EH (cell line): ENCODE measurements at places on chromosomes 6 and 20.

GRCh38 chr20:59242714-59243626 is 57.4 kb upstream of the EDN3 start:
- no peak for DNase-seq

GRCh38 chr6:155404937-155405336 is 50.7 kb downstream of the NOX3 start:
- no peak for DNase-seq

DNA sequence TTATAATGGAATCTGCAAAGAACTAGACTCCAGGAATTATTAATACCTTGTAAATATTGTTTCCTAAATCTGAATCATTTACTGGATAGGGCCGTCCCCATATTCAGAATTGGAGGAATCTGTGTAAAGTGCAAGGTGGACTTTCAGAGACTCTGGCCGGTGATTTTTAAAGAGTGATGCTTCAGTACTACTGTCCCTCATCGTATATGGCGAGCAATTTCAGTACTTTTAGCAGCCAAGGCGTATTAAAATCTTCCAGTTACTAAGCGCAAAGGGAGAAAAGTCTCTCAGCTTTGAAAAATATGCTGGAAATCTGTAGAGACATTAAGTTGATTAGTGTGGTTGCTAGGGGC is 483 bp downstream of the SMIM26 start:
- DNase-seq = no peak

DNA sequence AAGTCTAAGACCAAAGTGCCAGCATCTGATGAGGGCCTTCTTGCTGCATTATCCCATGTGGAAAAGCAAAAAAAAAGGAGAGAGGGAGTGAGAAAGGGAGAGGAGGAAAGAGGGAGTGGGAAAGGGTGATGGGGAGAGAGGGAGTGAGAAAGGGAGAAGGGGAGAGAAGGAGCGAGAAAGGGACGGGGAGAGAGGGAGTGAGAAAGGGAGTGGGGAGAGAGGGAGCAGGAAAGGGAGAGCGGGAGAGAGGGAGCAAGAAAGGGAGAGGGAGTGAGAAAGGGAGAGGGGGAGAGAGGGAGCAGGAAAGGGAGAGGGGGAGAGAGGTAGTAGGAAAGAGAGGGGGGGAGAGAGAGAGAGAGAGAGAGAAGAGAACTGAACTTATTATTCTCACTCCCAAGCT is 241.1 kb upstream of the RIMS1 start:
- DNase-seq = no peak

GRCh38 chr20:7866285-7866684 is 74.0 kb downstream of the HAO1 start:
- DNase-seq = no peak

GRCh38 chr6:16134430-16134829 is 5.5 kb downstream of the MYLIP start:
- no peak for DNase-seq

DNA sequence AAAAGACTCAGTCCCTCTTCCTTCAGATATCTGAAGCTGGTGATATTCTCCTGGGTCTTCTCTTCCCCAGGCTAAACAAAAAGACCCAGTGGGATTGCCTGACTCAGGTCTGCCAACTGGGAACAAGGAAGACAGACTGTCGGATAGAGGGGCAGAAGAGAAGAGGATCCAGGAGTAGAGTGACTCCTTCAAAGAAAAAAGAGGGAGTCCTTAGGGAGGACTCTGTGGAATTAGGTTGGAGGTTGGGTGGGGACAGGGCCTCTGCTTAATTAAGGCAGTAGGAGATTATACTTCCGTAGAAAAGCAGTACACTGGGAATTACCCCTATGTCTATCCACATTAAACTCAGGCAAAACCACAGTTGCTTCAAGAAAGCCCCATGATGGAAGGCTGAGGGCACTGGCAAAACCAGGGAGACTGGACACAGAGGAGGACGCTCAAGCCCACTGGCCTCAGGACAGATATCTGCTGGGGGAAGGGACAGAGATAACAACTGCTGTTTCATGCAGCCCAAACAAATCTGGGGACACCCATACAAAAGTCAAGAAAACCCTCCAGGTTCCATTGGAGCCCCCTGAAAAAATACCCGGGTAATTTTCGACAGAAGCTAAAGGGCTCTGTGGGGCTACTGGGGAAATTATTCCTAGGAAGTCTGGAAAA is 5.7 kb downstream of the BCL2L1 start:
- DNase-seq = no peak

GRCh38 chr6:35242906-35243305 is 16.6 kb upstream of the ZNF76 start:
- DNase-seq = no peak

GRCh38 chr6:89482126-89482525 is 49.2 kb downstream of the ANKRD6 start:
- peak; percentile 20 for DNase-seq

DNA sequence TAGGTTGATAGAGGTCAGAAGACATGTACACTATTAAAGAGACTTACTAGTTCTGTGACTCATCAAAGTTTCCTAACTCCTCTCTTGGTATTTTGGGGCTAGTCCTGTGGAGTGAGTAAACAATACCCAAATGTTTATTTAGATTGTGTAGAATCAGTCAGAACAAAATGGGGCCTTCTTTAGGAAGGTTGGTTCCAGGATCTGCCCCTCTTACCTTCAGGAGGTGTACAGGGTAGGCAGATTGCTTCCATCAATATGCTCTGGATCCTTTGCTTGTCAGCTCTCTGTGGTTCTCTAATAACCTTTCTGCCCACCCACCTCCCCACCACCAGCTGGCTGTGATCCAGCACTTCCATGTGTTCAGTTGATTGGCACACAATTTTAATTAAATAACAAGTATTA is 107.0 kb downstream of the POPDC3 start:
- DNase-seq = peak; percentile 34

DNA sequence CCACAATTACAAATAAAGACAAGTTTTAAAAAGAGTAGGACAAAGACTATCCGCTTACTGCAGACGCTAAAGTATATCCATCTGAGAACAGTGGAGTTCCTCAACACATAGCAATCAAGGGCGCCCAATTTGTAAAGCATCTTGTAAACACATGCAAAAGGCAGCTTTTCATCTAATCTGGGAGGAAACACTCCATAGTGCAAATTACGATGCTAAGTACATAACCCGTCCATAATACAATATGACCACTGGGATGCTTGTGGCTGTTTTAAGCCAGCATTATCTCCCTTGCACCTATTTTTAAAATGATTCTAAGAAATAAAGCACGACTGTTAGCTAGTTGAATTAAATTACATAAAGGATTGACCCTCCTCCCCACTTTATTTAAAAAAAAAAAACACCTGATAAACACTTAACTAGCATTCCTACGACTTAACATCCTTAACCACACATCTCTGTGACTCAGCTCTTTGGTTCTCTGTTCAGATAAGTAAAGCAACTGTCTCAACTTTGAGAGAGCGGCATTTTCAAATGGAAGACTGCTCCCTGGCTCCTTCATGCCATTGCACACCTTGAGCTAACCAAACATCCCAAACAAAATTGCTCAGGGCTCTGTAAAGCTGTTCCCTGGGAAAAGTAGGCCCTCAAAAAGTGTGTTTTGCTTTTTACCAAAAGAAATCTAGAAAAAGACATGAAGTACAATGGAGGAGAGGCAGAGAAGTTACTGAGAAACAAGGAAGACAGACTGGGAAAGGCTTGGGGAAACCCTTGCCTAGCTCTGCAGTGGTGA is 14.2 kb downstream of the SLC22A23 start:
- DNase-seq = peak; percentile 56

- DNase-seq = no peak
These were observed 121.3 kb downstream of the CLVS2 start for GRCh38 chr6:123117145-123117908.

GRCh38 chr6:98579079-98579478 is 255.3 kb upstream of the POU3F2 start:
- peak; percentile 38 for DNase-seq

DNA sequence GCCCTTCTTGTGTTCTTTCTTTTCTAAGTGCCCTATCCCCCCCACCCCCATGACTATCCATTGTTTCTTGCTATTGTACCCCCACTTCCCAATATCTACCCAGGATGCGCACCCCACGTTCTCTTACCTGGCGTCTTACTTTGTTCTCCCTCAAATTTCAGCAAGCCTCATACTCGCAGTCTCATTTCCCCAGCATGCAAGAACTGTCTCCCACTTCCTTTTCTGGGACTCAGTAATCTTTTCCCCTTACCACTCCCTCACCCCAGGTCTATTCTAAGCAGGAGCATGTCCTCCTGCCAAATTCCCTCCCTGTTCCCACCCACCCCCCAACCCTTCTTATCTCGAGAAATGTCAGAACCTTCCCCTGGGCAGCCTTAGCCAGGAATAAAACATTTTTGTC is 1.7 kb upstream of the EHMT2 start:
- DNase-seq = no peak

- DNase-seq = no peak
These were observed 56.8 kb downstream of the LINC00237 start for GRCh38 chr20:21049305-21049828.

- no peak for DNase-seq
These were observed 51.3 kb upstream of the ARMC2 start for GRCh38 chr6:108796875-108797274.

DNA sequence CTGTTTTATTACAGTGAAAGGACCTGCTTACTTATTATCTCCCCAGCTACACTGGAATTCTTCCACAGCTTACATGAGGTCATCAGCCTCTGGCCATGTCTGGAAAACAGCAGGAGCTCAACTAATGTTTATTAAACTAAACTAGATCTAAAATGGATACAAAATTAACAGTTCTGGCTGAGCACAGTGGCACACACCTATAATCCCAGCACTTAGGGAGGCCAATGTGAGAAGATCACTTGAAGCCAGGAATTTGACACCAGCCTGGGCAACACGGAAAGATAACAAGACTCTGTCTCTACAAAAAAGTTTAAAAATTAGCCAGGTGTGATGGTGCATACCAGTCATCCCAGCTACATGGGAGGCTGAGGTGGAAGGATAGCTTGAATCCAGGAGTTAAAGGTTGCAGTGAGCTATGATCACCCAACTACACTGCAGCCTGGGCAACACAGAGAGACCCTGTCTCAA is 220.8 kb upstream of the MARCKS start:
- peak; percentile 74 for DNase-seq

- no peak for DNase-seq
These were observed 81.1 kb downstream of the SASH1 start for GRCh38 chr6:148423601-148424270.

GRCh38 chr6:83875843-83876242 is 16.4 kb downstream of the CYB5R4 start:
- no peak for DNase-seq

- DNase-seq = no peak
These were observed 88.6 kb upstream of the DUSP22 start for GRCh38 chr6:203661-204060.

GRCh38 chr6:114739656-114740055 is 396.8 kb upstream of the HS3ST5 start:
- no peak for DNase-seq

GRCh38 chr6:150336299-150336698 is 32.5 kb upstream of the IYD start:
- peak; percentile 40 for DNase-seq

GRCh38 chr6:13563009-13563408 is 11.4 kb upstream of the SIRT5 start:
- no peak for DNase-seq

GRCh38 chr20:20224806-20225205 is 143.1 kb upstream of the INSM1 start:
- no peak for DNase-seq

DNA sequence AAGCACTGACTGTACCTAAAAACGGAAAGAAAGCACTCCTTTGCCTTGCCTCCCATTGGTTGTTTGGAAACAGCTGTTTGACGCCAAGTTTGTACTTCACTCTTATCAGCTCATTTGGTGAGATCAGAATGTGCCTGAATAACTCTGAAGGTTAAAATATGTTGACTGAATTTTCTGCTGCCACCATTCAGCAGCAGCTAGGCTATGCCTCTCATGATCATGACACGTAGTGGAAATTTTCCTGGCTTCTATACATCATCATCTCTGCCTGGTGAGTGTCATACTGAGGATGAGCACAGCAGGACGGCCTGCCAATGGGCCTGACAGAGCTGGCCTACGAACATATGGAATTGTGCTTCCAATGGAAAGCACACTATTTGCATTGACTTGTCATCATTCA is 704.9 kb upstream of the CITED2 start:
- DNase-seq = peak; percentile 57

GRCh38 chr6:33411632-33412005 is 805 bp downstream of the PHF1 start:
- no peak for DNase-seq

GRCh38 chr6:131135244-131136020 is at the start of gene AKAP7:
AKAP7 (plus strand) TSS chr6:131135467; CDS start chr6:131135764, 297 bp downstream.
- DNase-seq = peak; percentile 73

- DNase-seq = no peak
These were observed 112.9 kb upstream of the JAG1 start for GRCh38 chr20:10786678-10787077.
